Liver (tissue), 10 donors: ENCODE measurements at places on chromosomes 16 and 17.

DNA sequence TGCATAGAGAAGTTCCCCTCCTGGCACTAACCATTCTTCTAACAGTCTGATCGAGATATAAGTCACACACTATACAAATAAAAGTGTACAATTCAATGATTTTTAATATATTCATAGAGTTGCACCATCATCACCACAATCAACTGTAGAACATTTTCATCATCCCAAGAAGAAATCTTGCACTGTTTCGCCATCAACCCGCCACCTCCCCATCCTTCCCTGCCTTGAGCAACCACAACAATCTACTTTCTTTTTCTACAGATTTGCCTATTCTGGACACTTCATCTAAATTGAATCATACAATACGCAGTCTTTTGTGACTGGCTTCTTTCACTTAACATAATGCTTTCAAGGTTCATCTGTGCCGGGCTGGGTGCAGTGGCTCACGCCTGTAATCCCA lies 33.0 kb upstream of the GUCY2D start:
- no peak for DNase-seq

- DNase-seq = no peak
Measured at GRCh38 chr17:38464251-38464722, 36.0 kb downstream of the ARHGAP23 start.

GRCh38 chr16:13123991-13124390 lies 222.6 kb downstream of the SHISA9 start:
- no peak for DNase-seq

GRCh38 chr16:3121851-3122467 lies 9.6 kb downstream of the ZNF205 start:
- DNase-seq = no peak

GRCh38 chr16:78659668-78660217 lies 560.3 kb downstream of the WWOX start:
- DNase-seq = no peak

- DNase-seq = no peak
Measured at GRCh38 chr16:51149251-51149661, 1.8 kb downstream of the SALL1 start.

GRCh38 chr16:52123061-52123839 lies 423.7 kb downstream of the TOX3 start:
- DNase-seq = no peak

GRCh38 chr16:2776500-2777139 lies 460 bp downstream of the ELOB start:
- peak; percentile 59 for DNase-seq

GRCh38 chr17:13152501-13152900 lies 134.7 kb upstream of the ELAC2 start:
- DNase-seq = no peak

DNA sequence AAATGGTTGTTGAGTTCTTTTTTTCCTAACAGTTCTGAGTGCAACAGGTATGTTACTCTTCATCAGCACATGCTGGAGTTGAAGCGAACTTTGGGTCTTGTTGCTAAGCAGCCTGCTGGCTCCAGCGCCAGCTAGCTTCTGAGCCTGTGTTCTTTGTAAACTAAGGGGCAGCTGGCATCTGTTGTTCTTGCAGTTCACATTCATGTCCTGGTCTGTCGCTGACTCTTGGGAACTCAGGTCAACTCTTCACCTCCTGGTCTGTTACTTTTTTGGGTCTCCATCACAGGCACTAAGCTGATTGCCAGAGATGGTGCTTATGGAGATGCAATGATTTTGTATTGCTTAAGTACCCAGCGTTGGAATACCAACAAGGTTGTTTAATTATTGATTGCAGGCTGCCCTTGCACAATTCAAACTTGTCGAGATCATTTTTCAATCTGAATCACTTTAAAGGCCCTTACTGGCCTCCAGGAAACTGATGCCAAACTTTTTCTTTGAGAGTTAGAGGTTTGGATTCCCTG lies 40.9 kb downstream of the USP10 start:
- DNase-seq = no peak

DNA sequence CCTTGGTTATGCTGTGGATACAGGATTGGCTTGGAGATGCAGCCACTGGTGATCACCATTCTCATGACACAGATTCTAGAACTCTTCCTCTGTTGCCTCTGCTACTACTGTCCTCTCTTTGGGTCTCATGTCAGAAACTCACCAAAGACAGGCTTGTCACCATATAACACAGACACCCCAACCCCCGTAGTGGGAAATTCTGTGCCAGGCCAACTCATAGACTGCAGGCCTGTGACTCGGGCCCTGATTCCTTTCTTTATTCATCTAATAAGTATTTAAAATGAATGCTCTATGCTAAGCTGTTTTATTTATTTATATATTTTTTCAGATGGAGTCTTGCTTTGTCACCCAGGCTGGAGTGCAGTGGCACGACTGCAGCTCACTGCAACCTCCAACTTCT lies 9.5 kb downstream of the CYB5D2 start:
- no peak for DNase-seq

DNA sequence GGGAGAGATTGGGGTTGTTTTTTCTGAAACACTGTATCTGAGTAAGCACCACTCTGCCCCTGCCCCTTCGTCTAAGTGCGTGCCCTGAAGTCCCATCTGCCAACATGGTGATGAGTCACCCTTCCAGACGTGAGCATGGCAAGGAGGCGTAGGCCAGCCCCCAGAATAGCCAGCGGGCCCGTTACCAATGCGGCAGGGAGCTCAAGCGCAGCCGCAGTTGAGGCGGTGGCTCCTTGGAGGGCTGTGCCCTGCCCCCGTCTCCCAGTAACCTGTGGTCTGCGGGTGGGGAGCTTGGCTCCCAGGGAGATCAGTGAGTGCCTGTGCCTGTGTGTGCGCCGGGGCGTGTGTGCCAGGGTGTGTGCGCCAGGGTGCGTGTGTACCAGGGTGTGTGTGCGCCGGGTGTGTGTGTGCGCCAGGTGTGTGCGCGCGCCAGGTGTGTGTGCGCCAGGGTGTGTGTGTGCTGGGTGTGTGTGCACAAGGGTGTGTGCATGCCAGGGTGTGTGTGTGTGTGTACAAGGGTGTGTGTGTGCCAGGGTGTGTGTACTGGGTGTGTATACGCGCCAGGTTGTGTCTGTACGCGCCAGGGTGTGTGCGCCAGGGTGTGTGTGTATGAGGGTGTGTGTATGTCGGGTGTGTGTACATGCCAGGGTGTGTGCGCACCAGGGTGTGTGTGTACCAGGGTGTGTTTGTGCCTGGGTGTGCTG lies 98.6 kb upstream of the CHMP6 start:
- DNase-seq = no peak

- no peak for DNase-seq
Measured at GRCh38 chr17:82489117-82489516, 30.4 kb upstream of the FOXK2 start.

DNA sequence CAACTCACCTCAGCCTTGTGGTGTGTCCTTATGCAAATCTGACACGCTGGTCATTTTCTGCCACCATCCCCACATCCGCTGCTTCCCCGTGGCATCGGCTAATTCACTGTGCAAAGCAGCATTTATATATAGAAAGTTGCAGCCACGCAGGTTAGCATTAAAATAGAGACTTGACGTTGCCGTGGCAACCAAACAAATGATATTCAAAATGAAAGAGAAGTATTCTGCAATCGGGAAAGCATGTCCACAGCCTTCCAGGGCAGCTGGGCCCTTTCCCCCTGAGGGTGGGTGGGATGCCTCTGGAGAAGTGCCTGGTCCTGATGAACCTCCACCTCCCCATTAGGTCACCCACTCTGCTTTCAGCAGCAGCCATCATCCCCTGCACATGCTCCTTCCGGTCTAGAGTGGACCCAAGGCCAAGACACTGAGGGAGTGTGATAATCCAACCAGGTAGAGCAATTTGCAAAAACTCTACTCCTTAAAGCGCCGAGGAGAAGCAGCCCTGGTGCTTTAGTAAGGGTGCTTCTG lies 138.7 kb downstream of the GAS7 start:
- no peak for DNase-seq

GRCh38 chr17:31310886-31311285 lies 3.0 kb downstream of the EVI2B start:
- DNase-seq = no peak

DNA sequence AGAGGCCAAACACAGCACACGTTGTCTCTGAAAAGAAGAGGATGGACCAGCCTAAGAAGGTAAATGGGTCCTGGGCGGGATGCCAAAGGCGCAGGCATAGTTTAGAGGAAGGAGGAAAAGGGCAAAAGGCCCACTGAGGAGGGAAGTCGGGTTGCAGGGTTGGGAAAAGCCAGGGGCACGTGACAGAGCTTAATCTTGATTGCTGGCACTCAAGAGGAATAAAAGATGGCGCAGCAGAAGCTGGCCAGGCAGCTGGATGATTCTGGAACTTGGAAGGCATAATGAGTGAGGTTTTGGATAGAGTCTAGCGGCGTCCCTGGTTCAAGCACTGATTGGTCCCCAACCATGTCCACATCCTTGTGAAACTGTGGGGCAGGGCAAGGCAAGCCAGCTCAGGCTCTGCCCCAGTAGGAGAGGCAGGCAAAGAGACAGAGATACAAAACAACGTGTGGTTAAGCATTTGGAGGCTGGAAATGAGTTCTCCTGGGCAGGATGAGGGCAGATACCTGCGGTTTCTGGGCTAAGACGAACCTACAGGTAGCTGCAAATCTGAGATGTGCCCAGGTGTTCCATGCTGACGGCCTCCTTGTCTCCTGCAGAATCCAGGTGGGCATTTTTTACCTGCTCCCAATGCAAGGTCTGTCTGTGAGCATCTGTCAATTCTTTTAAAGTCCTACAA lies 52.7 kb upstream of the CIBAR2 start:
- no peak for DNase-seq

- DNase-seq = no peak
Measured at GRCh38 chr16:85518398-85519049, 94.6 kb upstream of the GSE1 start.

DNA sequence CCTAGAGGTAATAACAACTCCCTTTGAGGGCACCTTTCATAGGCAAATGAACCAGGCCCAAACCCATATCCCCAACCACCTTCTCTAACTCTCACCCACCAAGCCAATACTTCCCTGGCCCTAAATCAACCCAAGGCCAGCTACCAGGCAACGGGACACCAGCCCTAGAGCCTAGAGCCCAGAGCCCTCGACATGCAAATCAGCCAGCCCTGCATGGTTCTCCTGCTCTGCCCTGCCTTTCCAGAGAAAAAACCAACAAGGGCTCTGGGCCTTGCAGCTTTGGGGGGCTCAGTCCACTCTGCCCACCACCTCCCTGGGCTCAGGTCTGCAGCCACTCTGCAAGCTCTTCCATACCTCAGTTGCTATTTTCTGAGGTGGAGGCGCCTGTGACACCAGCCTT lies 55.0 kb downstream of the PITPNM3 start:
- DNase-seq = no peak
